ENCODE measurements at places on chromosomes 11 and 22.

GRCh38 chr22:25645266-25645665 lies 80.8 kb downstream of the GRK3 start:
- no peak for DNase-seq

DNA sequence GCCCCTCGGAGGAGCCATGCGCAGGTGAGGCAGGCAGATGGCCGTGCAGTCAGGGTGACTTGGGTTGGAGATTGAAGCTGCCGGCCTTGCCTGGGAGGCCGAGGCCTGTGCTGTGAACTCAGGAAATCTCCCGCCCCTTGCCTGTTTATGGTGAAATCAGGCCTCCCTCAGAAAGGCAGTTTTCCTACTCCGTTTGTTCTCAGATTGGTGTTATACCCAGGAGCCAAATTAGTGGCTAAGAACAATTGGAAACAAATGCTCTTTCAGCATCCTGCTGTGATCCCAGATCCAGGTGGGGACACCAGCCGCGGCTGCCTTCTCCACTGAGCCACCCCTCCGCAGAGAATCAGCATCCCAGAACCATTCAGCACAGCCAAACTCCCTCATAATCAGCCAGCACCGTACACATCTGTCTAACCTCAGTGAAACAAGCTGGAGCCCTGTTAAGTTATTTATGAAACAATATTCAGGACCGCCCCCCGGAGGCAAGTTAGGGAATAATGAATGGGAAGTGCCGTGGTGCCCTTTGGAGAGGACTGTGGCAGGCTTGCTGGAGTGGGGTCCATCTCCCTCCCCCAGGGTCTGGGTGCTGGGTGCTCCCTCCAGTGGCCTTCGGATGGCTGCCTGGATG lies 60.0 kb downstream of the PKNOX2 start:
- no peak for DNase-seq

DNA sequence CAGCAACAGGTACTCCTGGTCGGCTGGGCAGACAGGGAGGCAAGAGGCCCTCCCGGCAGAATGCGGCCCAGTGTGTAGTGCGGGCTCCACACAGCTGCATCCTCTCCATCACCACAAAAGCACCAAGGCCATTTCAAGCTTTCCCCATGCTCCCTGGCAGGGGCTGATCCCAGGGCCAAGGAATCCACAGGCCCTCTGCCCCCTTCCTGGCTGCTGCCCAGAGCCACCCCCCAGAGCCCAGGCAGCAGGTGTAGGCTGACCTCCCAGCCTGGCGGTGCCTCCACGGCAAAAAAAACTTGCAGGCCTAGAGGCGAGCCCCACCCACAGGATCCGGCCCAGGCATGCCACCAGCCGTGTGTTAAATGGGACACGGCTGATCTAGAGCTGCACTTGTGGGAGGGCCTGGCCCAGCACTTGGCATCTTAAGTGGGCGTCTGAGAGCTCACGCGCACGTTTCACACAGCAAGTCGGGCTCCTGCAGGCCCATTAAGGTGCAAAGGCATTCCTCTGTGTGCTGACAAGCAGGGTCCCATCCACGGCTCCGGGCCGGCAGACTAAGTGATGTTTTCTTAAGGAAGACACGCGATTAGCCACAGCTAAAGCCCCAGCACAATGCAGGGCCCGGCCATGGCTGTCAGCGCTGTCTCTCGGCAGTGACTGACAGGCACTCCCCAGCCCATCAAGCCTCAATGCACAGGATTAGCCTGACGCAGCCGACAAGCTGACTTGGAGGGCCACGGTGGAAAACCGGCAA lies 19.8 kb upstream of the GNB1L start:
- DNase-seq, result no peak

DNA sequence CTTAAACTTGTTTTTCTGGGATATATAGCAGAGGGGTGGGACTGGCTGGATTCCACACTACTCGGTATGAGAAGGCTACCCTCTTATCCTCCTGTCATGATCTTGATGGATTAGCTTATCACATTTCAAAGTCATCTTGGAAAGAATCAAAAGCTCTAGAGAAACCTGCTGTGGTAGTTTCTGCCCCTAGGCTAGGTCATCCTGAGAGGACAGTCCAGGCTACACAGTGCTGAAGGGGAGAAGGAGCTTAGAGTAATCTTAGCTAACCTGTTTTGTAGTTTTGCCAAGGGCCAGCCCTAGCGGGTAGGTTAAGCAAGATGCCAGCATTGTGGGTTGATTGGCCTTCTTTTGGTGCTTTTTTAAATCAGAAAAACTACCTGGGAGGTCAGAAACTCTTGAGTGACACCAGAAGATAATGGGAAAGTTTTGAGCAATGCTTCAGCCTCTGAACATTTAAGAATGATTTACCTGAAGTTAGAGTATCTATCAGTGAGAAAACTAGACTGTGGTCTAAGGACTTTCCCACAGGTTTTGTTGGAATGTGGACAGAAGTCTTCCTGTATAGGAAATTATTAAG lies 21.3 kb downstream of the PIWIL4 start:
- DNase-seq, result no peak

- DNase-seq, result no peak
Observed at GRCh38 chr22:26592421-26592891, 2.5 kb upstream of the TPST2 start.

Measured in GOT3 (cell line).